ENCODE measurements at places on chromosomes 11 and 22.

DNA sequence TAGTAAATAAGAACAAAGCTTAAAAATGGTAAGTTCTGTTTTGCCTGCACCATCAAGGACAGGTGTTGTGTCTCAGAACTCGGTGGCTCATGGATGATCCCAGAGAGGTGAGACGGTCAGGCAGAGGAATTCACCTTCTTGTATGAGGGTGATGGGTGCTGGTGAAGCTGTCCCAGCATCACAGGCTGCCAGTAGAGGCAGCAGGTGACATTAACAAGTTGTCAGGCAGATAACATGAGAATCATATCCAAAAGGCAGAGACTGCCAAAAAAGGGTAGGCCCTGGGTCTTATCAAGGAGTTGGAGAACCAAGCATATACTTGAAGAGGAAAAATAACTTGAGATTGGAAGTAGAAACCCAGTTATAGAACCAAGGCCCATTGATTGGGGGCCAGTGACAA is 437.8 kb downstream of the DYNC2H1 start:
- no peak for DNase-seq

DNA sequence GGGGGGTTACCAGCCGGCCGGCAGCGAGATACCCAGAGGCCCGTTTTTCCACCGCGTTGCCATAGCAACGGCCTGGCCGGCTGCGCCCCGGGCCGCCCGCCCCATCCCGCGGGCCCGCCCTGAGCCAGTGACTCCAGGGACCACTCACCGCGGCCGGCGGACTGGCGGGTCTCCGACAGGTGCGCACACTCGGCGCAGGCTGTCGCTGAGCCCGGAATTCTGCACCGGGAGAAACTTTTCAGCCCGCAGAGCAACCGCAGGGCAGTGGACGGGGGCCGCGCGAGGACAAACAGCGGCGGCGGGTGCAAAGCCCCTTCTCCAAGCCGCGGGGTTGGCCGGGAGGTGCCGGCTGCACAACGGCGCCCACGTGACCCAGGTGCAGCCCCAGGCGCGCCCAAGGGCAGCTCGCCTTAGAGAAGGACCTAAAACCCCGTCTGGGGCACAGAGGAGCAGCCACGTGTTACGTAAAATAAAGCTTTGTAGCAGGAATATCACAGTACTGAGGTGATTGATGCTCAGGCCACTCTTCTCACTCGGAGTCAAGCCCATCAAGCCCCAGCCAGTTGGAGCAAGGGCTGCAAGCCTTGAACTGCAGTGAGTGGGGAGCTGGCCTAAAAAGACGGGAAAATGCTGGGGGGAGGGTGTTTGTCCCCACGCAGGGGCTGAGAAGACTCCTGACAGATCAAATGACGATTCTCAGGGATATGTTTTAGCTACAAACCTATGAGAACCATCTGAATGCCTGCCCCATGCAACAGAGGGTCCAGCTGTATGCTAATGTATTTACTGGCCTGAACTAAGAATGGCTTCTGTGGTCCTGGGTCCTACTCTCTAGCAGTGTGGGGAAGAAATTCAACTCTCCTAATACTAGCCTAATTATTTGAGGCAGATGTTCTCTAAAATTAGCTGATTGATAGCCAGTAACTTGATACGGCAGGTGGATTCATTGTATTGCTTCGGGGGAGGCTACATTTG is at the start of gene STK33:
Gene STK33, minus strand, starts transcription at position 294 of the 975 bp plus-strand sequence. CDS start 119,323 bp downstream, outside the sequence.
- peak; percentile 9 for DNase-seq

DNA sequence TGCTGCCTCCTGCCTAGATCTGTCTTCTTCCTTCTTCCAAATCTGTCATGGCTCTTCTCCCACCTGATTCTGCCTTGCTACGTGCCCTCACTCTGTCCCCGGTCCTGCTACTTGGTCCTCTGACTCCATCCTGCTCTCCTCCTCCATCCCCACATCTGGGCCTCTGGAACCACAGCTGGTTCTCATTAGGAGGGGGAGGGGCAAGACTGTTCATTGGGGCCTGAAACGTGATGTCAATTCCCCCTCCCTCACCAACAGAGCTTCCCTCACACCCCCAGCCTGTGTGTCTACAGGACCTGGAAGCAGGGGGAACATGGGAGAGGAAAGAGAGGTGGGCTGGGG is 9.1 kb downstream of the DCHS1 start:
- DNase-seq, result no peak

GRCh38 chr11:116231543-116231942 is 541.2 kb downstream of the BUD13 start:
- DNase-seq, result no peak

Data from T1000 (cell line).